ENCODE measurements at places on chromosomes 6 and 20. TPM values are rescaled to one million over a fixed set of nuclear protein-coding genes. Genes with fewer than 3 reads are reported as not detected.

OPRM1 gene
- total RNA-seq, result not detected

FIG4 gene
- 22.7 TPM for total RNA-seq

RAET1L gene
- not detected for total RNA-seq

CSE1L gene
- total RNA-seq, result 62.3 TPM

TRIM31 gene
- 0.78 TPM for total RNA-seq

CST7 gene
- 1.6 TPM for total RNA-seq

CASS4 gene
- 0.91 TPM for total RNA-seq

RNF144B gene
- total RNA-seq, result 34.0 TPM

BANF2 gene
- total RNA-seq, result not detected
